Activated effector memory CD4-positive, alpha-beta T cell treated with anti-CD3 and anti-CD28 coated beads, Interleukin-2, amount 50 U/mL, for 16 hours (primary cell): ENCODE measurements at places on chromosomes 11 and 22.

- no peak for DNase-seq
Measured at GRCh38 chr11:78313181-78313795, 104.3 kb downstream of the GAB2 start.

- no peak for DNase-seq
Measured at GRCh38 chr22:46969961-46970360, 207.5 kb downstream of the TBC1D22A start.

GRCh38 chr22:20490941-20491307, 4.7 kb downstream of the KLHL22 start:
- no peak for DNase-seq

GRCh38 chr22:38873469-38874411, 1.7 kb upstream of the CBX6 start:
- peak; percentile 90 for DNase-seq

- DNase-seq, result no peak
Measured at GRCh38 chr11:134124660-134125451, 56.0 kb downstream of the JAM3 start.

- DNase-seq, result no peak
Measured at GRCh38 chr11:31246451-31247165, 122.9 kb downstream of the DCDC1 start.

- DNase-seq, result peak; percentile 57
Measured at GRCh38 chr22:20439928-20440575, 2.4 kb upstream of the SCARF2 start.

GRCh38 chr11:88535916-88536547, 198.5 kb upstream of the CTSC start:
- DNase-seq, result no peak

GRCh38 chr22:24097961-24098391, 83.3 kb upstream of the SUSD2 start:
- DNase-seq, result peak; percentile 39

DNA sequence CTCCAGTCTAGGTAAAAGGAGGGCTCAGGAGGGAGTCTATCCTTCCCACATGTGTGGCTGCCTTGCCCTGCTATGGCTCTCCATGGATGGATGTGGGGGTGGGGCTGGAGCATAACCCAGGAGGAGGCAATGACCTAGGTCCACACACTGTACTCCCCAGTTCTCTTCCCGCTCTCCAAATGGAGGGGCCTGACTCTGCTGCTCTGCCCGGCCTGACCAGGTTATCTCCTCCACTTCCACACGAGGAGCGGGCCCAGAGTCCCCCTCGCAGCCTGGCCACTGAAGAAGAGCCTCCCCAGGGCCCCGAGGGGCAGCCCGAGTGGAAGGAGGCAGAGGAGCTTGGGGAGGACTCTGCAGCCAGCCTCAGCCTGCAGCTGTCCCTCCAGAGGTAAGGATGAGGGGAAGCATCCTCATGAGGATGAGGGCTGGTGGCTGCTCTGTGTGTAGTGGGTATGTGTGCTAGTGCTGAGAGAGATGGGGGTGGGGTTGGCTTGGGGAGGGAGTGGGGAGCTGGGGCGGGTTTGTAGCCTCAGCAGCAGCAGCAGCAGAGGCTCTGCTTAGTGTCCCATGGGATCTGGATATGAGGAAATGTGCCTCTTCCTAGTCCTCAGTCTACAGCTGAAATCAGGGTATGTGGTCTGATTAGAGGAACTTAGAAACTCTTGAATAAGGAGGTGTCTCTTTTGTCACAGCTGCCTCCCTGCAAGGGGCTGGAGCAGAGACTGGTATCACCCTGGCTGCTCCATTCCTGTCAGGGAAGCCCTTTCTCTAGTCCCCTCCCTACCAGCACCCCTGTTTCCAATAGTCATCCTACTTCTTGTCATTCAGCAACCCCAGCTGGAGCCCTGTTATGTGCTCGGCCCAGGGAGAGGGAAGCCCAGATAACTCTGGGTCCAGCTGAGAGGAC, 54.1 kb downstream of the CEP164 start:
- no peak for DNase-seq

DNA sequence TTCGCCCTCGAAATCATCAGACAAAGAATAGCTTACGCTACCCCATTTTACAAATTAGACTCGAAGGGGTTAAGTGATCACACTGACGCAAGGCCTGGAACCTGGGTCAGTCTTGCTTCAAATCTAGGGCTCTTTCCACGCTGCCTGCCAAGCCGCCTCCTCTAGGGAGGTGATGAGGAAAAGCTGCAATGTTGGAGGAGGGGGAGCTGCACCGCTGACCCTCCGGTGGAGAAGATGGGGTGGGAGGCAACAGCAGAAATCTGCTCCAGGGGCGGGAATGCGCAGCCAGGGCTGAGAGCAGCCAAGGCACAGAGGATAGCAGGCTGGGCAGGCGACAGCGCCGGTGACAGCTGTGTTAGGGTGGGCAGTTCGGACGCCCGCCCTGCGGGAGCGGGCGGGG, 595 bp downstream of the SYVN1 start:
- DNase-seq, result no peak

- peak; percentile 17 for DNase-seq
Measured at GRCh38 chr22:49871482-49871881, 17.8 kb downstream of the ZBED4 start.

DNA sequence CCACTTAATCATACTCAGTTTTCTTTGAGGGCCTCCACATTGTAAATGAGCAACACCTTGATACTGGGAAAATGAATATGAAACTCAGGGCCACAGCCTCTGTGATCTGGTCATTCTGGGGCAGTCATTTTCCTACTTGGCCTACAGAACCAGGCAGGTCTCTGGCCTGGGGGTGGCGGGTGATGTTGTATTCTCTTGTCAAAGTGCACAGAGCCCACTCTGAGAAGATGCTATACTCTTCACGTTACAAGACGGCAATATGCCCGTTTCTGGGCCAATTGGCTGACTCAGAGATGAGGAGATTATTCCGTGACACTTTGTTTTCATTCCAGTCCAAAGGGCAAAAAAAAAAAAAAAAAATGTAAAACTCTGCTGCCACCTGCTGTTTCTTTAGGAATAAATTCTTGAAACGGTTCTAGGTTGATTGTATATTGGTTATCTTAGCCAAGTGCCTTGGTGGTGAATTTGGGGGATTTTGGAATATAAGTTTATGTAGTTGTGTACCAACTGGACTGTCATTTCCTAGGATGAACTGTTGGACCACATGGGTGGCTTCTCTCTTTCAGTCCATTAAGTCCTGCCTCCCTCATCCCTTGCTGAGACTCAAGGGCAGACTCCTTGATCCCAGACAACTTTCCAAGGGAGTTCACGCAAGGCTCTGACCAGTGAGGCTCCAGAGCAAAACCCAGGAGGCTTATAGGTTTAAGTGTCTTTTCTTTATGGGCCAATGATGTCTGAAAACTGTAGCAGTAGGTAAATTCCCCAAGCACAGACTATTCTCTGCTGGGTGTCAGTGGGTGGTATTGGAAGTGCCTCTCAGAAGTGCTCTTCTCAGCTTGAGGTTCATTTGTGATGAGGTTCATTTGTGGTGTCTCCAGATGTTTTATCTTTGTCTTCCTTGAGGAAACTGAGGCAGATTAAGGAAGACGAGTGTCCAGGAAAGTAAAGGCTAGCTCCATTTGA, 18.2 kb downstream of the ADM start:
- DNase-seq, result peak; percentile 74

DNA sequence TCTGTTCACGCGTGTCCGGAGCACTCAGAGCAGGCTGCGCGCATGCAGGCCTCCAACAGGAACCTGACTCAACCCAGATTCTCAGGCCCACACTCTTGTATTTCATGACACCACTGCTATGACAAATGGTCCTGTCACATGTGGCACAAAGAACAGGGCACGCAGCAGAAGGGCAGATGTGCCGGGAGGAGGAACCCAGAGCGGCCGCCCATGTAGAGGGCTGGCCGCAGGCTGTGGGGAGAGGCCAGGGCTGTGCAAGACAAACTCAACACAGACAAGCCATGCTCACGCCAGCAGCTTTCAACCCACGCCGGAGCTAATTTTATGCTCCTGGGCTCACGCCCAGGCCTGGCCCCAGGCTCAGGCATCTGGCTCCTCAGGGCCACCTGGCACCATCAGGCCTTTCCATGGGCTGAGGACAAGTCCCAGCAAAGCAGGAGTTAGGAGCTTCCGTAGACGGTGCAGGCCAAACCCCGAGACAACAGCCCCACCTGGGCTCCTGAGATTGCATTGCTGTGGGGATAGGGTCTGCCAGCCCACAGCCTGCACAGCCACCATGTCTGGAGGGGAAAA, 40.0 kb downstream of the DUSP8 start:
- no peak for DNase-seq

DNA sequence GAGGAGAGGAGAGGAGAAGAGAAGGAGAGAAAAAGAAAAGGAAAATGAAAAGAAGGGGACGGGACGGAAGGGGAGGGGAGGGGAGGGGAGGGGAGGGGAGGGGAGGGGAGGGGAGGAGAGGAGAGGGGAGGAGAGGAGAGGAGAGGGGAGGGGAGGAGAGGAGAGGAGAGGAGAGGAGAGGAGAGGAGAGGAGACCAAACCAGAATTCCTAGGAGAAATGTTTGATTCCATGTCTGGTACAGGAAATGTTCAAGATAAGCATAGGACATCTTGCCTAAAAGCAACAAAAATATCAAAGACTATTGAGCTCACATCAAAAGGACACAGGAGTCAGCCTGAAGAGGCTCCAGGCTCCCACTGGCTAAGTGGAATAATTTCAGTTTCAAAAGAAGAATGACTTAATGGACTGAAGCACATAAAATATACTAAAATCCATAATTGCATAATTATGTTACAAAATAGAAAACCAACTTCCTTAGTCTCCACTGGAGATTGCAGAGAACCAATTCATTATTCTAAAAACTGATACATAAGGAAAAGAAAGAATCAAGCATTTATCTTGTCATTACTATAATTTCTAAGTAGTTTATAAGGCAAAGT, 101.1 kb upstream of the APOA1 start:
- DNase-seq, result no peak

- DNase-seq, result no peak
Measured at GRCh38 chr11:46444305-46444704, 52.7 kb upstream of the CHRM4 start.

DNA sequence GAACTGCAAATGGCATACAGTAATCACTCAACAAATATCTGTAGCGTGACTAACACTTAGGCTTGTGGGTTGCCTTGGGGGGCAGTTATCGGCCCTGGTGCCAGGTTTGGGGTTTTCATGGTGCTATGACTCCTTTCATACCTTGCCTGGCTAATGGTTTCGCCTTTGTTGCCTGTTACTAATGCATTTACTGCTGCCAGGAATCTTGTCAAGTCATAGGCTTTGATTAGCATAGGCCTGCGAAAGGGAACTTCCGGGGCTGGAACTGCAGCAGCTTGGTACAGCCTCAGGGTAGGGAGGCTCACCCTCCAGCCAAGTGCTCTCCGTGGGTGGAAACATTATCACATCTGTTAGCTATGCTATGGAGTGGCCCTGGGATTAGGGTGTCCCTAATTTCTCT, 13.2 kb downstream of the SLC25A18 start:
- DNase-seq, result no peak

- DNase-seq, result no peak
Measured at GRCh38 chr11:31872076-31872443, 60.9 kb upstream of the PAX6 start.

- DNase-seq, result peak; percentile 80
Measured at GRCh38 chr22:26330971-26331625, 98.0 kb upstream of the ASPHD2 start.

GRCh38 chr11:94563848-94564467, 3.2 kb upstream of the PIWIL4 start:
- no peak for DNase-seq

DNA sequence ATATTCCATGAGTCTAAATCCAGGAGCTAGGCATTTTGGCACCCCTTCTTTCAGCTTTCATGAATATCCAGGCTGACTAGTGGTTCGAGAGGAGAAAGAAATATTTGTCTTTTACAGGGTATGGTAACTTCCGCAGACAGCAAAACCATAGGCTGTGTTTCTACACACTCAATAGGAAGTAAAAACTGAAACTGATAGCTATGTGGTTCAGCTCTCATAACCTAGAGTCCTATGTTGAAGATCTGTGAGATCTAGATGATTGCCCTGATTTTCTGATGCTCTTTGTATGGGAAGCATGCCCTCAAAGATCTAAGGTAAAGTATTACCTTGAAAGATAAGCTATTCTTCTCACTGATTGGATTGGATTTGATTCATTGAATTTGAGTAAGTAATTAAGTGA, 118.3 kb downstream of the CD44 start:
- no peak for DNase-seq

DNA sequence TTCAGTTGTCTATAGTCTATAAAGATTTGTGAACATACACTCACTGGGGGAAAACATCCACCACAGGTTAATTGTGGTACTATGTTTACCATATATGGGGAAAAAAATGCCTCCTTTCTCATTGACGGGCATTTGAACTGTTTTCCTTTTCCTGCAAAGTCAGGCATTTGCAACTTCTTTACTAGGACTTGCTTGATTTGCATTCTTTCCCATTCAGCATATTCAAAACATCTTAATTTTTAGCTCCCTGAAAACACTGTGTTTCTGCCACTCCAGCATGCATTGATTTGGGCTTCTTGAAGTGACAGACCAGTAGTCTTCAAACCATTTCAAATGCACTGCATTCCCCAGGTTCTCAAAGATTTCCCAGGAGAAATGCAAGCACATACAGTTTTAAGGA, 67.6 kb downstream of the INSC start:
- DNase-seq, result no peak

DNA sequence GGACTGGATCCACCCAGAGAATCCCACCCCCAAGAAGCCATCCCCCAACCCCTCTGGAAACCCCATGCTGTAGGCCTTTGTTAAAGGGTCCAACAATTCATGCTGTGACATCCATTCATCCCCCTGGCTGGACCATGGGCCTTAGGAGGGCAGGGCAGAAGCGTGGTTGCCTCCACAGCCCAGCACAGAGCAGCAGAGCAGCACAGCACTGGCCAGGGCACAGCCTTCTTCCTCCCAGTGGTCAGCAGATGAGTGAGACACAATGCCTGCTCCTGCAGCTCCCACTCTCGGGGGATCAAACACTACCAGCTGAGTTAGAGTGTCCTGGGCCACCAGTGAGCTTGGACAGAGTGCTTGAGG, 84.5 kb upstream of the LINC01488 start:
- DNase-seq, result no peak

GRCh38 chr22:19621373-19622060, 92.8 kb upstream of the SEPTIN5 start:
- DNase-seq, result no peak

- DNase-seq, result no peak
Measured at GRCh38 chr11:69010361-69010891, 2.6 kb downstream of the MRGPRF start.

DNA sequence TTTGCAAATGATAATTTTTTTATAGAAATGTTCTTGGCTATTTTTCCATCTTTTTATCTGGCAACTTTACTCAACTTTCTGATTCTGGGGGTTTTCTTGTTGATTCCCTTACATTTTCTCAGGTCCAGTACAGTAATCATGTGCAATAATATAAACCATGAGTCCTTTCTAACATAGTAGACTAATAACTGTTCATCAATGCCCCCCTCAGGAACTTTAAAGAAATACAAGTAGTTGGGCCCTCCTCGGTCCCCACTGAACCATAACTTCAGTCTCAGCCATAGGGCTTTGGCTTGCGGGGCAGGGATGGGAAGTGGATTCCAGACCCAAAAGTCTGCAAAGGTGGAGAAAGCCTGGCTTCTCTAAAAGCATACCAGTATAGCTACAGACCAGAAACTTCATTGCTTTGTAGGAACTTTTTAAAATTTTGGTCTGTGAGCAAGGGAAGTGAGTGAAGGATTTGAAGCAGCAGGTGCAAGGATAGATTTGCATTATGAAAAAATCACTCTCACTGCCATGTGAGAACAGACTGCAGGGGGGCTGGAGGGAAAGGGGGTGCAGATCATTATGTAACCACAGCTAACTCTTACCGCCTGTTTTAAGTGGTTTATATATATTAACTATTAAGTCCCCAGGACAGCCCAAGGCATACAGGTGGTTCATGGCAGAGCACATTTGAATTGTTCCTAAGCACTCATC, 10.4 kb upstream of the TUB start:
- DNase-seq, result peak; percentile 42
